ENCODE measurements at places on chromosomes 7 and 10.

DNA sequence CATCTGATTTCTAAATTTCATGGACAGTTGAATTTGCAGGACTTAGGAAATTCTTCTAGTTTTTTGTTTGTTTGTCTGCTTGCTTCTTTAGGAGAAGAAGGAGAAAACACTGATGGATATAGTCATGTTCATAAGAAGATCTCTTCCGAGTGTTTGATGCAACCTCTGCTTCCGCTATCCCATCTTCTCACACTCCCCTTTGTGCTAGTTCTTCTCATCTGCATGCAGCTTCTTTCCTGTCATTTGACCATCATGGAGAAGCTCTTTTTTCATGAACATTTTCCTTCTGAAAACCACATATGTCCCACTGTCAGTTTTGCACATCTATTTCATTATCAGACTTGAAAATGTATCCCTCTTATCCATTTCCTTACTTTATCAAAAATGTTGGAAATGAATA is 346.9 kb upstream of the PRKCQ start:
- DNase-seq: no peak

DNA sequence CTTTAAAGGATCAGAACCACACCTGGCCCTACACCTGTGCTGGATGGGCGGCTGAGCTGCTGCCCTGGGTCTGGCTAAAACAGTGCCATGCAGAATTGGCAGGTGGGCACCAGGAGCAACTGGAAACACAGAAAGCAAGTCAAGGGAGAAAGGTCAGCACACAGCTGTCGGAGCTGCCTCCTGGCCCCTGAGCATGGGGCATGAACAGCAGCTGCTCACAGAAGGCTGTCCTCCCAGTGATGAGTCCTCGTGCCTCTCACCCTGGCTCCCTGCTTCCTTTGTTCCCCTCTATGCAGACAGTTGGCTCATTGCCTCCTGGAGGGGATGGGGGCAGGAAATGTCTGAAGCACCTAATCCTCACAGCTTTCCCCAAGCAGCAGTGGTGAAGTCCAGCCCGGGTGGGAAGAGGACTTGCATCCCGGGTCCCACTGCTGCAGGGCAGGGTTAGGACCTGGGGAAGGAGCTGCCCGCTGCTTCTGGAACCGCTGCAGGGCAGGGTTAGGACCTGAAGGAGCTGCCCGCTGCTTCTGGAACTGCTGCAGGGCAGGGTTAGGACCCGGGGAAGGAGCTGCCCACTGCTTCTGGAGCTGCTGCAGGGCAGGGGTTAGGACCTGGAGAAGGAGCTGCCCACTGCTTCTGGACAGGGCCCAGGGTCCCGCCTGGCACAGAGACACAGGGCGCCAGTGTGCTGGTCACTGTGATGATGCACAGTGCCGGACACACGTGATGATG is 37.3 kb downstream of the VIPR2 start:
- DNase-seq: no peak

DNA sequence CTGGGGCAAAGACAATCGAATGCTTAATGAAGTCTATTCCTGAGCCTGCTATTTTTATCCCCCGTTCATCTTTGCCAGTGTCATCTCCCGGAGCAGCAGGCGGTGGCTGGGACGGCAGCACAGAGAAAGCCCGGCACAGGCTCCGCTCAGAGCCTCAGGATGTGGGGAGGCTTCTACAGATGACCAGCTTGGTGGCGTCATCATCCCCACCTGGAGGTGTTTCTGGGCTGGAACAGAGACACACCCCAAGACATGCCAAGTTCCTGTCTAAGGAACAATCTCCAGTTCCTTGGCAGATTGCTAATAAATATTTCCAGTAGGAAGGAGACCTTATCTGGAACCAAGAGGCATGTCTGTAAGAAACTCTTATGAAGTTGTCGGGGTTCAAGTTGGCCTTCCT is 552.4 kb upstream of the MGMT start:
- DNase-seq: no peak

DNA sequence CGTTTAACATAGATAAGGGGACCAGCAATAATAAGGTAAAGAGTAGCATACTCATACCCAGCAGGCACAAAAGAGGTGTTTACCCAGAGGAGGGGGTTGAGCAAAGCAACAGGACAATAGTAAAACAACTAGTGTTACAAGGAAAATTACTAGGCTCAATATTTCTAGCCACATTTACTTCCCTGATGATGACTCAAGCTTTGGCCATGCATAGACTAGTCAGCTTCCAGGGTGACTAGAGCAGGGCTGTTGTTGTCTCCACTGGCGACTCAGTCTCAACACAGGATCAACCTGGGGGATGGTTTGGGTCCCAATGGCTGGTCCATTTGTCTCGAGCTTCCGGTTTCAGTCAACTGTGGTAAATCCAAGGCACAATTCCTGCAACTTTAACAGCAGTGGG is 217.7 kb upstream of the KCND2 start:
- no peak for DNase-seq

- DNase-seq: no peak
These were observed 574.1 kb downstream of the GALNT17 start for GRCh38 chr7:71705901-71706596.

- DNase-seq: no peak
These were observed 161.0 kb downstream of the RNF216 start for GRCh38 chr7:5620459-5620881.

- no peak for DNase-seq
These were observed 90.3 kb downstream of the INPP5A start for GRCh38 chr10:132627666-132628531.

- DNase-seq: no peak
These were observed 867.5 kb downstream of the NRG3 start for GRCh38 chr10:82742478-82742877.

DNA sequence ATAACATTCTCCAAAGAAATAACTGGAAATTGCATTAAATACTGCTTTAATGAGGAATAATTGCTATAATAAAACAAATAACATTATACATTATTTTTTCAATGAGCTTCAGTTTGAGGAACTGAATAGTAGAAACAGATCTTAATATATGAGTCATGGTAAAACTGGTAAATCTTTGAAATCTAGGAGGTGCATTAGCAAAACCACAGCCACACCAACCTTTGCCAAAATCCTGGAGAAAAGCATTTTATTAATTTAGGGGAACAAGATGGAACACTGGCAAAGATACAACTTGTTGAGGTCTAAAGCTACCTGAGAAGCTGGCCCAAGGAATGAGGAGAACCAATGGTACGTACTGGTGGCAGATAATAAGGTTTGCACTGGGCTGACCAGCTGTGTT is 5.4 kb upstream of the ASL start:
- DNase-seq: no peak

GRCh38 chr10:81472927-81473470 is 402.0 kb upstream of the NRG3 start:
- DNase-seq: no peak

- DNase-seq: no peak
These were observed 183.7 kb upstream of the FEZF1 start for GRCh38 chr7:122488241-122488640.

- no peak for DNase-seq
These were observed 56.6 kb downstream of the MPLKIP start for GRCh38 chr7:40077849-40078248.

- no peak for DNase-seq
These were observed 79.7 kb upstream of the PODXL start for GRCh38 chr7:131636092-131636491.

DNA sequence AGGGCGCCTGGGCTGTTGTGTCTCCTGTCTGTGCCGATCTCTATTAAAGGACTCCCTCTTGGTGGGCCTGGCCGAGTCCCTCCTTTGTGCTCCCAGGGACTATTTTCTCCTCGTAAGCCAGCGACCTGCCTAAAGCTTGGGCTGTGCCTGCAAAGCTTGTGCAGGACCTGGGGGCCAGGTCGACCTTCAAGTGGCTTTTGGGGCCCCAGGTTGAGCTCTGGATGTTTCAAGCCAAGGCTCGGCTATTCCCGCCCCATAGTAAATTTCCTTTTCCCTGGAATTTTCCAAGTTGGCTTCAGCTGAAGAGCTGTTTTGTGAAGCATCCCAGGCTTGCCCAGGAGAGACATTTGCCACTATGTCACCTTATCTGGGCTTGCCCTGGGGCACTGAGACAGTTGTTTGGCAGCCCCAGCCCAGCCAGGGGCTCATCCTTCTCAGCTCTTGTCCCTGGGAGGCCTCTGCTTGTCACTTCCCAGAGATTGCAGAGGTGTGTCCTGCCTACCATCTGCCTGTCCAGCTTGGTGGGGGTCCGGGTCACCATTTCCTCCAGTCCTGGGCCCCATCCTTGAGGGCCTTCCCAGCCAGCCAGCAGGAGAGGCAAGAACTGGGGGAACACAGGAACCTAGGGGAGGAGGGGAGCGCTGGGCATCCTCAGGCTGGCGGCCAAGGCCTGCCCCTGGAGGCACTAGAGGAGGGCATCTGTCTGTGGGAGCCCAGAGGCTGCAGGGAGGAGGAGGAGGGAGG is 20.2 kb downstream of the ZMIZ2 start:
- DNase-seq: no peak

DNA sequence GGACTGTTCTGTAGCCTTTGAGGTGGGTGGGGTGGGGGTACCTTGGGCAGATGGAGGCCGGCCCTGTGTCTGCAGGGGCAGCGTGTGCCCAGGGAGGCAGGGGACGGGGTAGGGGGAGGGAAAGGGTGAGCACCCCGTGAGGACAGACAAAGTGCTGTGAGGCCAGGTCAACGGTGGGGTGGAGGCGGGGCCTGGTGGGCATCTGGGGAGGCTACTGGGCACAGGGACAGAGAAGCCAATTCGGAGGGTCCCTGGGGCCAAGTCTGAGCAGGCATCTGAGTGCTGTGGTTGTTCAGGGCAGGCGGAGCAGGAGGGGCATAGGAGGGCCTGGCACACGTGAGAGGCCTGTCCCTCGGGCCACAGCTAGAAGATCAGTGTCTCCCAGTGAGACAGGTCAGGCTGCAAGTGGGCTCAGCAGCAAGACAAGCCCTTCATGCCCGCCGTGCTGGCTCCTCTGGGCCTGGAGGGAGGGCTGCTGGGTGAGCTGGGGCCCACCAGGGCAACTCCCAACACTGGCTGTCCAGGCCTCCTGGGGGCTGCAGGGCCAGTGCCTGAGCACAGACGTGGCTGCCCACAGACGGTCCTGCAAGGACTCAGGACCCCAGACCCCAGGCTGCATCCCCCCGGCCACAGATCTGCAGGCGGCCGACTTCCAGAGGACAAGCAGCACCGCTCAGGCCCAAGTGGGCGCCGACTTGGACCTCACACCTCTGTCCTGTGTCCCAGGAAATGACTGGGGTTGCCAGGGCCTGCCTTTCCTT is 26.4 kb upstream of the KNDC1 start:
- no peak for DNase-seq

- no peak for DNase-seq
These were observed 109.1 kb upstream of the SAMD8 start for GRCh38 chr10:75002351-75002725.

DNA sequence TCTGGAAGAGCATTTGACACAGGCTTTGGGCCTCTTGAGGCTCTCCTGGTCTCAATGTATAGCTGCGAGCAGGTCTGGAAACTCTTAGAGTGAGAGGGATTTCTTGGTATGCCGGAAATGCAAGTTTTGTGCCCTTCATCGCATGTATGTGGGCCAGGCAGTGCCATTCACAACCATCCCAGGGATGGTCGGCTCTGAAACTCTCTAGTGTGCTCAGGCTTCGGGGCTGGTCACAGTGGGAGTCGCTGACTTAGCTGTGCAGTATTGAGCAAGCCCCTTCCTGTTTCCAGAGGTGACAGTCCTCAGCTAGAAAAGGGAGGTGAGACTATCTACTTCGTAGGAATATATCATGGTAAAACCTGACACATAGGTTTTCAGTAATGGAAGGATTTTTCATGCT is 2.0 kb upstream of the AOAH start:
- no peak for DNase-seq

- no peak for DNase-seq
These were observed 90.1 kb upstream of the ADCY1 start for GRCh38 chr7:45484094-45484493.

DNA sequence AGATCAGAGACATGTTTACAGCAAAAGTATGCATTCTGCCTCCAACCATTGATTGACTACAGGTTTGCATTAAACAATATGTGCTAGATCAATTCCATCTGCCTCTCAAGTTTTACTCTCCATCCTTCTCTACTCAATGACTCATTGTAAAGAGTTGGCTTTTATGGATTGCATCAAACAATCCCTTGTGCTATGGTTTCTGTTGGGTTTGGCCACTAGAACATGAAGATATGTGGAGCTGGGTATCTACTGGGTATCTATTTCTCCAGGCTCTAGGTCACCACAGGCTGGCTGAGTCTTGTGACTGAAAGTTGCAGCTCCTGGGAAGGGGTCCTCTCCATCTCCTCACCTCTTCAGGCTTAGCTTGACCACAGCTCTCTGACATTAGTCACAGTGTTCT is 204.7 kb downstream of the DGKI start:
- no peak for DNase-seq

GRCh38 chr10:32210306-32211045 is 136.5 kb downstream of the EPC1 start:
- DNase-seq: no peak

DNA sequence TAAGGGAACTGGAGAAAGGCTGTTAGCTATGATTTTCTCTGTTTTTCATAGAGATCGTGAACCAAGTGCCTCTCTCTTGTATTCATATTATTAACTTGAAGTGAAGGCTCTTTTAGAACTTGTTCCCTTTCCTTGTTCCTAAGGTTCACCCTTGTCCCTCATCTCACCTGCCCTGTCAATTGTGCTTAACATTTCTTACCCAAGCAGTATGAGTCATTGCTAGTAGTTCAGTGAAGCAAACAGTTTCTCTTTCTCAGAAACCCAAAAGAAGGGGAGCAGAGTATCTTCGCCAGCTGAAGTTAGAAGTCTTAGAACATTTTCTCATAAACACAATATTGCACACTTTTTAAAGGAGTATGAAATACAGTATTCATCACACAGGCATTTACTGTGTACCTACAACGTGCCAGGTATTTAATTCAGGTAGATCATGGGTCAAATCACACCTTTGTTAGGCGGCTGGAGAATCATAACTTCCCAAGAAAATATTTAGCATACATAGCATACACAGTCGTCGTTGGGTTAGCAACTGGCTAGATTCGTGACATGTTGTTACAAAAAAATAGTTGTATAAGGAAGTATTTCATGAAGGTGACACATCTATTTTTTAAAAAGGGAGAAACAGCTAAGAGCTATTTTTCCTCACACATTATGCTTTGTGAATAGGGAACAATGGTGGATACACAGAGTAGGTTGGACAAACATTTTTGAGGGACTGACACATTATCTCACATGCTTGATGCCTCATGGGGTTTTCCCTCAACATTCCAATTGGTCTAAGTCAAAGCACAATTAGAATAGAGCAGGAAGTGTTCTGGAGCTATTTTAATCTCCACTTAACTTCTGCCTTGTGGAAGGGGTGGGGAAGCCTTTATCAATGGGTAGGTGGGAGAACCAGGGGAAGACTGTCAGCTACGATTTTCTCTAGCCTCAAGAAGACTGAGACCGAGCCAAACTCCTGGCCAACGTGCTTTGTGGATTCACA is 13.2 kb downstream of the HDAC9 start:
- peak; percentile 13 for DNase-seq

GRCh38 chr10:61779276-61779675 is 116.5 kb downstream of the CABCOCO1 start:
- no peak for DNase-seq

Measured in CD4-positive, alpha-beta T cell treated with Interleukin-21 for 1 hour (primary cell).